Upper lobe of right lung (tissue), 1 donor: ENCODE measurements at places on chromosomes 2 and 18. TPM values are rescaled to one million over a fixed set of nuclear protein-coding genes. Genes with fewer than 3 reads are reported as not detected.

Gene SYT4
- total RNA-seq = 1.1 TPM

Gene KCNF1
- total RNA-seq = 0.17 TPM

Gene ZNF397
- total RNA-seq = 29.2 TPM

Gene METTL4
- total RNA-seq = 11.1 TPM

Gene LHCGR
- total RNA-seq = not detected

DNA sequence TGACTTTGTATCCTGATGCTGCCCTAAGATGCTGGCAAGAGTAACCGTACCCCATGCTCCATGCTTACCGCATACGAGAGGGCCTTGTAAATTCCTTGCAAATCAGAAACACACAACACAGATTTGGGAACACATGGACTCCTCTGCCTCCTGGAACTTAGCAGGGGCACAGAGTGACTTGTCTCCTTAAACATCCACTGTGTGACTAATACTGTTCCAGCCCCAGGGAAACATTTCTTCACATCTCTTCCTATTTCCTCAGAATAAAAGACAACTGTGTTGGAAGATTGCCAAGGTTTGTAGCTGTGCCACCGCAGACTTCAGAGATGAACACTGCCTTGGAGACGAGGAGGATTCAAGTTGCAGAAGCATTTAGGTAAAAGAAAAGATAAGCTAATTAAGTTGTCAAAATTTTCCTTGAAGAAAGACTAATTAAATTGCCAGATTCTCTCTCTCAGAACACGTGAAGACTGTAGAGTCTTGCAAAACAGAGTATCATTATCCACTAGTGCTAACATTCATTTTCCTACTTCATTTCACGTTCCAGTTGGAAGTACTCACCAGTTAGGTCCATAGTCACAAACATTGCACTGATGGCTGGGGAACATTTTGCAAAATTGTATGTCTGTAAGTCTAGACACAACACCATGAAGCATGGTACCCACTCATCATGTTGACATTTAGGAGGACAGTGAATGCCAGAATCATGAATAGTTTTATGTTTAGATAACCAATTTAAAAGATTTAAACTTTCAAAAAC, 188.8 kb downstream of the TSN start:
- no peak for DNase-seq
